CD4-positive, alpha-beta T cell treated with Interleukin-4 for 4 hours (primary cell): ENCODE measurements at places on chromosomes 13 and 19.

GRCh38 chr19:39399668-39400050 lies 7.0 kb upstream of the ZFP36 start:
- DNase-seq: no peak

DNA sequence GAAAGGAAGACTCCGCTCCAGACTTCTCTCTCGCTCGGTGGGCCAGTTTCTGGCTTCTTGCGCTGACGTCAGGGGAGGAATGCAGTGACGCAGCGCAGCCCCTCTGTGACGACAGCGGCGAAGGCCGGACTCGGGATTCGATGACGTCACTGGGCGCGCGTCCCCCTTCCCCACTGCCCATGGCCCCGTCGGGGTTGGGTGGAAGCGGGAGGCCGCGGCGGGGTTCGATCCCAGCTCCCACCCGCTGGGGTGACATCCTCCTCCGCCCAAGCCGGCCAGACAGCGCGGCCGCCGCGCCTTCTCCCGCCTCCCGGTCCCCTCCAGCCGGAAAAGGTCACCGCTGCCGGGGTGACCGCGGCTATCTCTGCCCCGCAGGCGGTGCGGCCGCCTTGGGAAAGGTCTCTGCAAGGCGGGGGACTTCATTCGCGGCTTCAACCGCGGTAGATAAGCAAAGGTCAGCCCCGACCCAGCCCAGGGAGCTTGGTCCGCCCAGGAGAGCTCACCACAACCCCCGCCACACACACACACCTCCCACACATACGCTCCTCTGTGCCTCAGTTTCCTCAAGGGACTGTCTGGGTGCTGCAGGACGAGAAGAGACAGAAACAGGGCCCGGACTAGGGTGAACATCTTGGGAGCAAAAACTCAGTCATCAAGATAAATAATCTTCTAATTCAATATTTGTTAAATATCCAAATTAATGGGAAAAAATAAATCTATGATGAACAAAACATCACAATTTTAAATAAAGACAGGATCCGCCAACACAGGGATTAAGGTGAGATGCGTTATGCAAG lies 844 bp upstream of the RFX1 start:
- DNase-seq: no peak

DNA sequence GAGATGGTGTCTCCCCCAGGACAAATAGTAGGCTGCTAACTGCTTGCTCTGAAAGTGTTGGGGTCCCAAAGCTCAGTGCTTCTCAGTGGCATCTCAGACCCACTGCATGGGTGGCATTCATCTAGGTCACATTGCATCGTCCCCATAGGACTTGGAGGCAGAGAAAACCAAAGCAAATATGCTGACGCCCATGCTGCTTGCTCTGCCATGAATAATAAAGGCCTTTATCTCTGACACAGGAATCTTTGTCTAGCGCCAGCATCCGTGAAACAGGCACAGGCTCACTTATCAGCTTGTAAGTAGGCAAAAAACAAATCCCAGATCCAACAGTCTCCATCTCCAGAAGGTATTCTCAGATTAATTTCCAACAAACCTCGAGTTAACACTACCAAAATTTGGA lies 18.9 kb upstream of the IPO5 start:
- no peak for DNase-seq

DNA sequence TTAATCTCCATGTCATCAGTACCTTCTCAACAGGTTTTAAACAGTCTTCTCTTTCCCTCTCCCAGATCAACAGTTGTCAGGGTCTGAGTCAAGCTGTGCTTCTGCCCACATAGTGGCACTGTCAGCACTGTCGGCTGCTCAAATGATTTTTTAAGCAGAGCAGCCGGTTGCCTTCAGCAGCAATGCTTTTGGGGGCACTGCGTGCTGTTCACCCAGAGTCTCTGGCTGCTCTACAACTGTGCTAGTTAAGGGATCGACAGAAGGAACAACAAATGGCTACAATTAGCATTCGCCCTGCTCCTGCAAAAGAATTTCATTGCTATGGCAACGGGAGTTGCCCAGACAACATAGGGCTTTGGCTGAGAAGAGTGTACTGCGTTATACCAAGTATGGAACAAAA lies 412.9 kb downstream of the DIAPH3 start:
- DNase-seq: no peak

- no peak for DNase-seq
These were observed 42.6 kb downstream of the RCBTB2 start for GRCh38 chr13:48490241-48490640.

- DNase-seq: no peak
These were observed 1.7 kb downstream of the MADCAM1 start for GRCh38 chr19:497869-498510.

DNA sequence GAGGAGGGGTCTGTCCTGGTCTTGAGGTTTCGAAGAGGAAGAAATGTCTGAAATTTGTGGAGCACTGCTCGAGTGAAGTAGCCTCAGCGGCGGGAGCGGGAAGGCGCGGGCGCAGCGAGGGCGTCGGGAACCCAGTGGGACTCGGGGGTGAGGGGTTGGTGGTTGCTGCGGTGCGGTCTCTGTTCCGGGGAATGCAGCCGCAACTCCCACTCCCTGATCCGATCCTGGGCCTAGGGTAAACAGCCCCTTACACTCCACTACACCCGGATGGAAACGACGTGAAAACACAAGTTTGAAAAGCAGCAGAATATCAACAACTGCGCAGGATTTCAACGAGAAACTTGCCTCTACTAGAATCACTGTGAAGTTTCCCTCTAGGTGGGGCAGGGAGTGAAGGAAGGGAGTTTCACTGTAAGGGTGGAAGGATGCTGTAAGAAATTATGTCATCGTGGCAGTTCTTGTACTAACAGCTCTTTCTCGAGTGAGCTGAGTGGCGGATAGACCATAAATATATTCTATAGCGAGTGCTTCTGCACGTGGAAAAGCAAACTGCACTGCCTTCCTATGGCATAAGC lies 2.0 kb upstream of the KLF12 start:
- peak; percentile 73 for DNase-seq

GRCh38 chr13:73193554-73193953 lies 134.7 kb downstream of the KLF5 start:
- DNase-seq: no peak

DNA sequence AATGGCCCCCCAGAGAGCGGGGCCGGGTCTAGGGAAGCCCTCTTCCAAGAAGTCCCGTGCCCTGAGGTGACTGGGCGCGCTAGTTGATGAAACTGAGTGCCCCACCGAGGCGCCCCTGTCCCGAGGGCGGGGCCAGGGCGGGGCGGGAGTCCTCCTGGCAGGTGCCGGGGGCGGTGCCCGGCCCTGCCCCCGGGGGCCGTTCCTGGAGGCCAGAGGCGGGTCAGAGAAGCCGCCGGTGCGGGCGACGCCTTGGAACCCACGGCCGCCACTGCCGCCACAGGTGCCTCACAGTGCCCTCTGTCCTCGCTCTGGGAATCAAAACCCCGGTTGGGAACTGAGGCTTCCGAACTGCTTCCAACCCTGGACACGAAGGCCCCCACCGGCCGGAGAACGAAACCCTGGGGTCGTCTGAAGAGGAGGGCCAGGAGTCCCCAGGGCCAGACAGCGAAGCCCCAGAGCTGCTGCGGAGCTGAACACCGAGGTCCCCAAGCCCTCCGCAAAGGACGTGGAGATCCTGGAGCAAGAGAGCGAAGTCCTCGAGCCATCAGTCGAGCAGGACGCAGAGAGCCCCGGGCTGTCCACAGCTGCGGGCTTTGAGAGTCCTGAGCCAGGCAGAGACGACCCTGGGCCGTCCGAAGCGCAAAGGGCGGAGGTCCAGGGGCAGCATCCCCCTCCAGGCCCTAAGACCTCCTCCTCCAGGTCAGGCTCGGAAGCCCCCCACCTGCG lies at the start of gene MISP3:
TSS of gene MISP3 (plus strand) at position 252 of the 726 bp plus-strand sequence. CDS start 524 bp downstream, outside the sequence.
- no peak for DNase-seq

- no peak for DNase-seq
These were observed 21.5 kb downstream of the RYR1 start for GRCh38 chr19:38455031-38455430.
